ENCODE measurements at places on chromosomes 4 and X. TPM values are rescaled to one million over a fixed set of nuclear protein-coding genes. Genes with fewer than 3 reads are reported as not detected.

Gene RBMX2
- total RNA-seq, result 27.1 TPM

Gene BEND2
- total RNA-seq, result not detected

Gene ANXA3
- total RNA-seq, result 58.8 TPM

Gene SLC9B1
- total RNA-seq, result not detected

Gene BMP3
- not detected for total RNA-seq

Gene WDR17
- 1.3 TPM for total RNA-seq

Gene PNCK
- 0.21 TPM for total RNA-seq

Gene XIAP
- total RNA-seq, result 27.9 TPM

Gene NAA11
- not detected for total RNA-seq

Gene GLRA2
- not detected for total RNA-seq

Gene PITX2
- total RNA-seq, result 0.63 TPM

Gene XKRX
- 0.89 TPM for total RNA-seq

Gene TRIM61
- not detected for total RNA-seq

Gene GAB1
- total RNA-seq, result 2.9 TPM

Gene FAM241A
- 0.85 TPM for total RNA-seq

Gene ASB9
- total RNA-seq, result 26.5 TPM

Gene NDST3
- total RNA-seq, result not detected

Gene IL2
- not detected for total RNA-seq

Gene SPOCK3
- total RNA-seq, result 0.35 TPM

Gene ARAP2
- total RNA-seq, result 0.47 TPM

Gene AMOT
- 0.02 TPM for total RNA-seq

Gene ATOH1
- total RNA-seq, result not detected

Gene STK32B
- total RNA-seq, result 14.7 TPM

Gene ANKRD50
- 4.9 TPM for total RNA-seq

Gene UGT2B15
- 0.03 TPM for total RNA-seq

Gene TLL1
- total RNA-seq, result 0.12 TPM

Gene DCAF4L1
- total RNA-seq, result 0.09 TPM

Gene NKX6-1
- 0.51 TPM for total RNA-seq

Gene WDFY3
- 5.7 TPM for total RNA-seq

Gene LRCH2
- total RNA-seq, result not detected

Gene HSPA4L
- 5.6 TPM for total RNA-seq

Gene DCX
- total RNA-seq, result not detected

Gene NPY1R
- total RNA-seq, result 0.14 TPM

Gene RTL5
- total RNA-seq, result 2.2 TPM

Gene USP11
- total RNA-seq, result 50.4 TPM

Gene GRIA2
- total RNA-seq, result not detected

Gene FRMPD4
- 0.02 TPM for total RNA-seq

Gene ZNF674
- 2.7 TPM for total RNA-seq

Gene LIMCH1
- 54.6 TPM for total RNA-seq
